Stimulated activated CD4-positive, alpha-beta T cell treated with anti-CD3 and anti-CD28 coated beads, Interleukin-1b, Interleukin-23, amount 100 ng/mL, for 1 hour (primary cell): ENCODE measurements at places on chromosomes 1 and 21.

- no peak for DNase-seq
These were observed 6.9 kb upstream of the RAB7B start for GRCh38 chr1:206010060-206010459.

DNA sequence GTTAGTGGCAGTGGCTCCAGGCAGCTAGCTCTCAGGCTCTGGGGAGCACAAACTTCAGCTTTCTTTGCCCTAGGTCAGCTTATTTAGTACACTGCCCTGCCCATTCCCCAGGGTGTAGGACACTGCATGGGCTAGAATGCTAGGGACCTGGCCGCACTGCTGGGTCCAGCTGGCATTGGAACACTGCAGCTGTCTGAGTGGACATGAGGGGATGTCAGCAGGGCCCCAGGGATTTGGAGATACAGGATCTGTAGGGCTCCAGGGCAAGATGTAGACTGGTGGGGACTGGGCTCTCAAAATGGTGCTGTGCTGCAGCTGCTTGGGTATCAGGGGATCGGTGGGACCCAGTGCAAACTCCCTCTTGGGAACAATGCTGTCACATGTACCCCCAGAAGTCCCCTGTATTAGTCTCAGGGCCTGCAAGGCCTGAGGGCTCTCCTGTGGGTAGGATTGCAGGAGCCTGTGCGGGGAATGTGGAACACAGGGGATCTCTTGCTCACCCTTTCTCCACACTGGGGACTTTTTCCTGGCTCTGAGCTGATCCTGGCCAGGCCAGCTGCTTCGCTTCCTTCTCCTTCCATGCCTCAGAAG is 25.2 kb upstream of the TTC22 start:
- no peak for DNase-seq

DNA sequence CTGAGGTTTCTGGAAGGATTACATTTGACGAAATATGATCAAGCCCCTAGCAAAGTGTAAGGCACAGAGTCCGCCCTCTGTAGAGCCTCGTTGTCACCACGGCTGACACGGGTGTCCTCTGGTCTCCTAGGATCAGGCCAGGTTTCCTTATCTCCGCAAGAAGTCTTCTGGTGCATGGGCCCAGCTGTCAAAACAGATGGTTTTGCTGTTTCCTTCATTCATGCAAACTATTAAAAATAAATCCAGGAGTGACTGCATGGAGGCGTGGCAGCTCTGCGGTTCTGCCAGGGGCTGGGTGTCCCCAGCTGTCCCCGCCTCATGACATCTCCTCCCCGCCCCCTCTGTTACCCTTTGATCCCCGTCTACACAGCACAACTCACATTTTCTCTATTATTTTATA is 209.0 kb downstream of the DYRK1A start:
- no peak for DNase-seq

DNA sequence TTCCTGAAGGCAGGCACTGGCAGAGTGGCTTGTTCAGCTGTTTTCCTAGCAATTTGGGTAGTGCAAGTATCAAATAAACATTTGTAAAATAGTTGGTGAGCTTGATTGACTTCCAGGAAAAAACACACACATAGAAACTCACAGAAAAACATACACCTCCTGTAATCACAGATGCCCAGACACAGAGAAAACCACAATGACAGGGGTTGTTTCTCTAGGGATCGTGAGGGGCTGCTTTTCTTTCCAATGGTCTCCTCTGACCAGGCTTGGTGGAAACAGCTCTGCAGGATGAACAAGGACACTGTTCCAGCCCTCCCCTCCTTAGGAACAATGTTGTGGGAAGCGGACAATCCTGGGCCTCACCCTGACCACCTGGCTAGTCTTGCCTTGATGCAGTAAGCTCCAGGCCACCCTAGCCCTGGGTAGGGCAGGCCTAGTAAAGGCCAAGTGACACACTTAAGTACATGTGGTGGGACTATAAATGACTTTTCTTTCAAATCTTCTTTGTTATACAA is 142.5 kb upstream of the HMGB4 start:
- no peak for DNase-seq

- DNase-seq = no peak
These were observed 56.6 kb downstream of the FGGY start for GRCh38 chr1:59353453-59353852.

- DNase-seq = no peak
These were observed 25.2 kb upstream of the KIF26B start for GRCh38 chr1:245129319-245130240.

- no peak for DNase-seq
These were observed 192.1 kb downstream of the SETD4 start for GRCh38 chr21:35868005-35868868.

GRCh38 chr1:15577691-15578090 is 7.2 kb downstream of the AGMAT start:
- DNase-seq = no peak

DNA sequence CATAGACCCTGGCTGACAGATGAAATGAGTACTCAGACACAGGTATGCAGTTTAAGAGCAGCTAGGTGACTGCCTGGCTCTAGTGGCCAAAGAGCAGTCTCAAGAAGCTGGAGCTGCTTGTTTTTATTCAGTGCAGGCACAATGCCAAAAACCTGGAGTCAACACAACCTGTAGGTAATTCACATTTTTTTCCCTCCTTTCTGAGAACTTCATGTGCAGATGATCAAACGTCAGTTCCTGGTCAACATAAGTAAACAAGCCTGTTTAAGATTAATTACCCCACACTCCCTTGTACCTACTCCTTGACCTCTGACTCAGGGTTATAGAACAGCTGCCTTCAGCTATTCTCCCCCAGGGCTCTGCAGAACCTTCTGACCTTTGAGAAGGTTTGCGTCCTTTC is 17.3 kb upstream of the ACADM start:
- no peak for DNase-seq

DNA sequence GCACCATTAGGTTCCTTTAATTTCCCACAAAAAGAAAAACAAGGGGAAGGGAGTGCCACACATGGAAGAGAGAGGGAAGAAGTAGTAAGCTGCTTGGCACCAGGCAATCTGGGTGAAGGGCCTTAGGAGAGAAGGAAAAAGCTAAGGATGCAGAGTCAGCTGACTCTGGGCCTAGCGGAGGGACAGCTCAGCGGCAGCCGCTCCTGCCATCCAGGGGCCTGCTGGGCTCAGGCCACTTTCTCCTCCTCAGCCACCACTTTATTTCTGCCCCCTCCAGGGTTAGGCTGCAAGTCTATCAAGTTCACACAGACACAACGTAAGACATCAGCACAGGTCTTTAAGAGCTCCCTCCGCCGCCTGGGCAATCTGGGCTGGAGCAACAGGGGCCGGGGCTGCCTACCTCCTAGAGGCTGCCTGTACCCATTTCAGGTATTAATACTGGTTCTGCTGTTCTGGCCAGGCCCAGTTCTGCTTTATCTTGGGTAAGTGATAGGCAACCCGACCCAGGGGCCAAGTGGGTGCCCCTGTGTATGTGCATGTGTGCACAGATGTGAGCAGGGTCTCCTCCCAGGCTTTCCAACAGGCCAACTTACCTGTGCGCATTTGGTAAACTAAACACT is 53.6 kb downstream of the SLC45A1 start:
- no peak for DNase-seq

GRCh38 chr1:159879977-159880376 is 17.5 kb upstream of the VSIG8 start:
- no peak for DNase-seq

DNA sequence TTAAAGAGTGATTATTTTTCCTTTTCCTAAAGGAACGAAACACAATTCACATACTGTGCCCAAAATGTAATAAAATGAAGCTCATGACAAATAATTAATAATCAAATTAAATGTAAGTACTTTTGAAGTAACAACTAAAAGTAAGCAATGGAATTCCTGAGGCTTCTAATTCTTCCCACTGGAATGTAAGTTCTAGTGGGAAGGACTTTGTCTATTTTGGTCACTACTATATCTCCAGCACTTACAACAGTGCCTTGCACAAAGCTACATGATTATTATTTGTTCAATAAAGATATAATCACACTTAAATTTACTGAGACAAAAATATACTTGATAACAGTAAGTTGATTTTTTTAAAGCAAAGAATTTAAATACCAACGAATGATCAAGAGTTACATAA is 128.8 kb downstream of the COQ8A start:
- DNase-seq = no peak

DNA sequence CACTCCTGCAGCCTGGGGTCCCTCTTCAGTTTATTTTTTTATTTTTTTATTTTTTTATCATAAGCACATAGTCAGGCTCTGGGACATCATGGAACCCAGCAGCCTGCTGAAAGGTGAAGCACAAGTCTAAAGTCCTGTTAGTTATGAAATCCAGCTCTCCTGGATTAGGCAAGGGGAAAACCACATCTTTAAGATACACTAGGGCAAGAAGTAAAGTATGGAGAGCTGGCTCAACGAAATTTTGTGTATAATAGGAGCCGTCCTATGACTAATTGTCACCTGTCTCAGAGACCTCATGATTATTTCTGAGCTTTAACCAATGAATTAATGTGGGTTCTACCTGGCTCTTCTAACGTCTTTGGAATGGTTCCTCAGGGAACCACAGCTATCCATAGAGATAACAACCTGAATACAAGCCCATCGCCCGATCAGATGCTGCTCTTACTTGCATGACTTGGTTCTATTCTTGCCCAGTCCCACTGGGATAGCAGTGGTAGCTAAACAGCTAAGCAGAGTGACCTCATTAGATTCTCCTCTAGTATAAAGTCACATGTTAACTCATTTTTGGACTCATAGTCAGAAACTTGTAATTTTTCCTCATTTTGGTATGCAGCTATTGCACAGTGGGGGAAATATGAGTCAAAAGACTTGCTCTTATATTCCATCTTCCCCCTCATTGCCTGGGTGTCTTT is 122.7 kb downstream of the LMO4 start:
- no peak for DNase-seq

GRCh38 chr1:46087891-46088290 is 44.5 kb downstream of the PIK3R3 start:
- no peak for DNase-seq

DNA sequence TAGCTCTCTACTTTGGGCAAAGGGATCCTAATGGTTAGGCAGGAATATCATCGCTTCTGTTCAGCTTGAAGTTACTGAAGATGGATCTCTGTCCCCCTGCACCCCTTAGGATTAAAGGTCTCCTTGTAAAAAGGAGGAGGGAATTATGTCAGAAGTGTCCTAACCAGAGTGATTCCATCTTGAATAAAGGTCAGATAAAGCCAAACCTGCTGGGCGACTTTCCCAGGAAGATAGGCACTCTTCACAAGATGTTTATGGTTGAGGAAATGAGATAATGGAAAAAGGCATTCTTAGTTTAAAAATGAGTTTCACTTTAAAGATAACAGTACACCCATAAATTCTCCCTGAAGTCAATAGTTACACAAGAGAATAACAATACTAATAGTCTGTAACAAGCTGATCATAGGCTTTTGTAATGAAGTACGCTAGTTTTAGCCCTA is 1.7 kb upstream of the NENF start:
- DNase-seq = no peak

GRCh38 chr1:108537976-108538375 is 21.9 kb upstream of the EEIG2 start:
- no peak for DNase-seq

GRCh38 chr21:42452401-42453223 is 43.4 kb downstream of the RSPH1 start:
- no peak for DNase-seq

DNA sequence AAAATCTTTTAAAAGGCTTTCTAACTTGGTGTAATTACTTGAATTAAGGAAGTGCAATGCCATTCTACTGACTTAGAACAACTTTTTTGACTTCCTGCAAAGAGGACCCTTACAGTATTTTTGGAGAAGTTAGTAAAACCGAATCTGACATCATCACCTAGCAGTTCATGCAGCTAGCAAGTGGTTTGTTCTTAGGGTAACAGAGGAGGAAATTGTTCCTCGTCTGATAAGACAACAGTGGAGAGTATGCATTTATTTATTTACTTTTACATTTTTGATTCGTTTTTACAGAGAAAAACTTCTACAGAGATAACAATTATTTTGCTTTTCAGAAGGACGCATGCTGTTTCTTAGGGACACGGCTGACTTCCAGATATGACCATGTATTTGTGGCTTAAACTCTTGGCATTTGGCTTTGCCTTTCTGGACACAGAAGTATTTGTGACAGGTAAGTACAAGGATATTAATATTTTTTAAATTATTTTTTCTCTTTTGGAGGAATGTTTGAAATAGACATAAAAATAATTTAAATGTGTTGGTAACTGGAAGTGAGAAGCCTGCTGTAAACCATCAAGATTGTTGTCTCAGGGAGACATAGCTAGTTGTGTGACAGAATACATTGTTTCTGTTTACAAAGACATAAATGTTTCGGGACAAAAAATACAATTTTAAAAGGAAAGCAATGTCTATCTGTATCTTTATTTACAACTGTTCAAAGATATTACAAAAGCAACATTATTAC is at the start of gene PTPRC:
Gene PTPRC, plus strand, starts transcription at position 147 of the 742 bp plus-strand sequence. Its CDS starts 229 bp downstream, at position 376.
- DNase-seq = no peak
